Left colon (tissue), 2 donors: ENCODE measurements at places on chromosomes 1 and 21. TPM values are rescaled to one million over a fixed set of nuclear protein-coding genes. Genes with fewer than 3 reads are reported as not detected.

DNA sequence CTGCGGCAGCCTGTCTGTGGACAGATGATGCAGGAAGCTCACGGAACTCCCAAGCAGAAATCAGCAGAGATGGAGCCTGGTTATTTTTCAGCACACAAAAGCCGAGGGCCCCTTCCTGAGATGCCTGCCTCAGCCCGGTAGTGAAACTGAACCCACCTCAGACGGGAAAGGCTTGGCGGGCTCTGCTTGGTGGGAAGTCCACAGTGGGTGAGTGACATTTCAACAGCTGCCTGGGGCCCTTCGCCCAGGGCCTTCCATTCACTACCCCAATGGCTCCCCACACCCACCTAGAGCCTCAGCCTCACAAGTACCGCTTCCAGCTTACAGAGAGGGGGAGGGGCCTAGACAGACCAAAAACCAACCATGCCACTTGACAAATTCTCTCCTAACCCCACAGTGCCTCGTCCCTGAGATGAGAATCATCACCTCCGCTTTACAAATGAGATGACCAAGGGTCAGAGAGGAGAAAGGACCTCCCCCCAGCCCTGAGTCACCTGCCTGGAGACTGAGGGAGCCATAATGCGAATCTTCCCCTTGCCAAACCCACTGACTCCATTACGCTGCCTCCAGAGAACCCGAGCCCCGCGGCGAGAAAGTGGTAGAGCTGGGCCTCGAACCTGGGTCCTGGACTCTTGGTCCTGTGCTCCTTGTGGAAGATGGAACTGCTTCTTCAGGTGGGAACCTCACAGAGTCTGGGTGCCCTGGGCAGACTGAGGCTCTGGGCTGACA is 3.4 kb upstream of the ECE1 start:
- DNase-seq, result no peak

- DNase-seq, result no peak
These were observed 60.7 kb upstream of the ATP5PO start for GRCh38 chr21:33976082-33977016.

GRCh38 chr1:71364236-71364635 is 283.4 kb upstream of the ZRANB2 start:
- DNase-seq, result no peak

DNA sequence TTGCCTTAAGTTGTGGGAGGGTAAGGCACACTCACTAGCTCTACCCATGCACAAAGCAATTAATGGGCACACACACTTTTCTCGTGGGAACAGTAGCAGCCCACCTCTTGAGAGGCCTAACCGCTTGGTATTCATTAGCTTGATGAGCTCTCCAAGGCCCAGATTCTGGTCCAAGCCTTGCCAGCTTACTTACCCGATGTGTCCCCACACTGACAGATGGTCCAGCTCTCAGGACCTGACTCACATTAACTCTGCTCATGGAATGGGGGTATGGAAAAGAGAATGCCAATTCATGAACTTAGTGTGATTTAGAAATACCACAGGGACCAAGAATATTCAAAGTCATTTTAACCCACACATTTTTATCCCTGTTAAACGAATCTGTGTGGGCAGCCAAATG is 106.8 kb upstream of the CACHD1 start:
- no peak for DNase-seq

- no peak for DNase-seq
These were observed 16.3 kb downstream of the L1TD1 start for GRCh38 chr1:62210960-62211359.

GRCh38 chr1:53754484-53755312 is 15.7 kb upstream of the GLIS1 start:
- no peak for DNase-seq

GRCh38 chr21:27314131-27314530 is 347.2 kb upstream of the ADAMTS5 start:
- DNase-seq, result no peak

DNA sequence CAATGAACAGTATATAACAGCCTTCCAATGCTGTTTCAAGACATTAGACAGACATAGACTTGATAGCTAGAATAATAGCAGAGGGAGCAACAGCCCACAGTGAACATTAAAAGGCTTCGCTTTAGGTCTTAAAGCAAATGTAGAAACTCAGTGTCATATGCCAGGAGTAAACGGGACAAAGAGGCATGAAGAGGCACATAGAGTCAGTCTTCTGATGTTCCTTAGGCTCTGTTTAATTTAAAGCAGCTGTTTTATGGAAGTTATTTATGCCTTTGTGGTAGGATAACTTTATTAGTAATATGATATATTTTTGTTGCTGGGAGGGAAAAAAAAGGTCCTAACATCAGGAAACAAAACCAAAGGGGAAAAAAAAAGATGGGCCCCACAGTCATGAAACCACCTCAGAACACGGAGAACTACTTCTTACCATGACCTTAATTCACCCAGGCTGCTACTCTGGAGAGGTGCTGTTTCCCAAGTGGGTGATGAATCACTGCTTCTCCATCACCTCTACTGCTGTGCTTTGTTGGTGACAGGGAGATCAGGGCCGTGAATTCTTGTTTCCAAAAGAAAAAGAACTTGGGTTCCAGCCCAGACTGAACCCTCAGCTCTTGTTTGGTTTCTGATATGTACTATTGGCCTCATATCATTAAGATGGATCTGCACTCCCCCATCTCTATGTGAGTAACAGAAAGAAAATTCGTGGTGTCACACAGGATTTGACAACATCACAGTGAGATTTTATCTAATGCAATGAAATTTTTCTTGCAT is 616.9 kb downstream of the KIF26B start:
- no peak for DNase-seq

GRCh38 chr1:117627546-117628130 is 21.8 kb downstream of the TENT5C start:
- no peak for DNase-seq

- no peak for DNase-seq
These were observed 3.9 kb downstream of the RCC1 start for GRCh38 chr1:28509705-28510272.

DNA sequence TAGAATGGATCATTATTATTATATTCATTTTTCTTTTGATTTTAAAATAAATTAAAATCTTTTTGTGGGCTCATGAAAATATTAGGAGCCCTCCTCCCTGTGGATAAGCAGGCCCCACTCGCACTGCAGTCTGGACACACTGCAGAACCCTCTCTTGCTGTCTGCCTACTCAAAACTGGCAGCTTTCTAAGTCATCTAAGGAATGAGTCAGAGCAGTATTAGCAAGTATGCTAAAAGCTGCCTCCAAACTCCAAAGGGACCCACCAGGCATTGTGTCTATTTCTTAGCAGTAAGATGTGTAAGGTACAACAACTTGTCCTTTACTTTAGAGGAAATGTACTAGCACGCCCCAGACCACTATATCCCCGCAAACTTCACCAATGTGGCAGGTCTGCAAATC is 108.8 kb downstream of the SYF2 start:
- DNase-seq, result no peak

GRCh38 chr1:39080831-39081270 is 54.7 kb downstream of the NDUFS5 start:
- no peak for DNase-seq

The LPAR3 gene
- total RNA-seq, result 4.2 TPM

The MTMR11 gene
- 247 TPM for total RNA-seq

The CFAP45 gene
- total RNA-seq, result 0.34 TPM

The PLA2G2F gene
- total RNA-seq, result not detected

The CR1L gene
- not detected for total RNA-seq
